ENCODE measurements at places on chromosomes 6 and 20.
A peak's percentile ranks its signal among the peaks of the same experiment; 100 is the strongest.

DNA sequence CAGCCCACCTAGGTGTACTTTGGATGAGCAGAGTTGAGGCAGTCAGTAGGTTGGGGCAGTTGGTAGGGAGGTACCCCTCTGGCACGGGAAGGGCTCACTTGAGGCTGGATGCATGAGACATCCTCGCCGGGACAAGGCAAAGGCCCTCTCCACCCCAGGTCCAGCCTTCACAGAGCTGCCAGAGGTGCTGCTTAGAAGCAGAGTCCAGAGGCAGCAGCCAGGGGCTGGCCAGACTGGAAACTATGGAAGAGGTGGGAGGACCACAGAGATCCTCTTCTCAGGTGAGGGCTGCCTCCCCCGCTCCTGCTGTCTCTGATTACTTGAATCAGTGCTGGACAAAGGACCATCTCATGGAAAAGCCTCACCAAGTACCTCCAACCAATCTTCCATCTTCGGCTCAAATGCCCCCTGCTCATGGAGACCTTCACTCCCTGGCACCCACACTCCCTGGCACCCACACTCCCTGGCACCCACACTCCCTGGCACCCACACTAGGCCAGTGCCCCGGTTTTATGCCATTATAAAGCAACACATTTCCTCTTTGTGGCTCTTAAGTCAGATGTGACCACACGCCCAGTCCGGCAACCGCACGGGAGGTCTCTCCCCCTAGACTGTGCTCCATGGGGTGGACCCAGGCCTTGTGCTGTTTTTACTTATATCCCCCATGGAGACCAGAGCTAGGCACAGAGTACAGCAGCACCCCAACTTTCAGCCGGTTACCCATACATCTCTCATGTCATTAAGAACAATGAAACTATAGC is 100.1 kb downstream of the YTHDF1 start:
- DNase-seq: no peak

- DNase-seq: no peak
These were observed 46.2 kb upstream of the CEP85L start for GRCh38 chr6:118697554-118697953.

DNA sequence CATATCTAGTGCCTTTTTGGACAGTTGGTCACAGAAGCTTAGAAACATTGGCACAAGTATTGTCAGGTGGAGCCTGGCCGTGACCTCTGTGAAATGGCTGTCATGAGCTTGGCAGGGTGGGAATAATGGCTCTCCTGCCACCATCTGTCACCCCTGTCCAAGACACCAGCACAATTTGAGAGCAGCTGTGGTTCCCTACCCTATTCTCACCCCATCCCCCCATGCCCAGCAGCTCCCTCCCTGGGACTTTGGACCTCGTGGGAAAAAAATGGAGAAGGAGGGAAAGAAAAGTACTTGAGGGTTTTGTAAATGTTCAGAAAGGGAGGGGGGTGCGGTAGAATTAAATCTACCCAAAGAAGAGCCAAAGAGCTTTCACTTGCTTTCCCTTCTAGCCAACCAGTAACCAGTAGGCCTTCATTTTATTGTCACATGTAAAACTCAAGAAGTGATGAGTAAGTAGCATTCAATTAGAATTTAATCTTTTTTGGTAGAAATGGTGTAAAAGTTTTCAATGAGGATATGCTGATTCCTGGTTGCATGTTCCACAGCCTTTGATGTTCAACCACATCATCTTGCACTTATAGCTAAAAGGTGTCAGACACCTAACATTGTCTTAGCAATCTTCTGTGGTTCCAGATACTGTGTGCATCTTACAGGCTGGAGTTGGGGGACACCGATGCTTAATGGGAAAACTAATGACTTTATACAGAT is 263.5 kb upstream of the TAB2 start:
- DNase-seq: no peak

- DNase-seq: no peak
These were observed 55.7 kb downstream of the TAF4 start for GRCh38 chr20:62009869-62010445.

DNA sequence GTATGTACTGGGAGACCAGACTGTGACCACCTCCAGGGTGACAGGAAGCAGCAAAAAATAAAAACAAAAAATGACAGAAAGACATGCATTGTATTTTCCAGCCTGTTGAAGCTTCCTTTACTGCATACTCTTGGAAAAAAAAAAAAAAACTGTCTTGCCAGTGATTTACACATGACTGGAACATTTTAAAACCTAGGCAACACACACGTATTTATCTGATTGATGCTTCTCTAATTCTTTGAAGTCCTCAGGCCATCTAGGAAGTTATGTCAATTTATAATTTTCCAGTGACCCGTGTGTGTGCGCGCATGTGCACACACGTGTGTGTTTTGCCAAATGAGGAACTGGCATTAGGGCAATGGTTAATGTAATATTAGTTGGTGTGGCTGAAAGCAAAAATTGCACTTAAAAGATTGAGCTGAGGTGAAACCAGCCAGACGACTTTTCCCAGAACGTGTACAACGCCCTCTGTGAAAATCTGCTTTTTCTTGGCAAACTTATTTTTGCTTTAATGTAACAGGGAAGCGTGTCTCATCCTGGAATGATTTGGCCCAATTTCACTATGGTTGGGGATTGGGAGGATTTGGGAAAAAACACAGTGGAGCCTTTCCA is 315.2 kb downstream of the TFAP2A start:
- no peak for DNase-seq

DNA sequence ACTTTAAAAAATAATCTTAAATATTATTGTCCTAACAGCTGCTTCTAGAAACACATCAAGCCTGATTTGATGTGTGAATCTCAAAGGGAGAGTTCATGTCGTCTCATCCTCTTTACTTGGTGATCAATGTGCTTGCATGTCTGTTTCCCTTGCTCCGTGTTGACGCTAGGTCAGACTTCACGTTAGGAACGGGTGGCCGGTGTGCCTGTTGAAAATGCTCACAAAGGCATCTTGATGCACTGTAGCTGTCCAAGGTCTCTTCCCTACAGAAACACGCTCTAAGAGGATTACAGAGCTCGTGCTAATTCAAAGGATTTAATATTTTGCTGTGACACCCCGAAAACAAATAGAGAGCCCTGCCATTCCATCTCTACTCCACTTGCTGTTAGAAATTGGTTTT is 84.6 kb downstream of the ID4 start:
- DNase-seq: no peak

DNA sequence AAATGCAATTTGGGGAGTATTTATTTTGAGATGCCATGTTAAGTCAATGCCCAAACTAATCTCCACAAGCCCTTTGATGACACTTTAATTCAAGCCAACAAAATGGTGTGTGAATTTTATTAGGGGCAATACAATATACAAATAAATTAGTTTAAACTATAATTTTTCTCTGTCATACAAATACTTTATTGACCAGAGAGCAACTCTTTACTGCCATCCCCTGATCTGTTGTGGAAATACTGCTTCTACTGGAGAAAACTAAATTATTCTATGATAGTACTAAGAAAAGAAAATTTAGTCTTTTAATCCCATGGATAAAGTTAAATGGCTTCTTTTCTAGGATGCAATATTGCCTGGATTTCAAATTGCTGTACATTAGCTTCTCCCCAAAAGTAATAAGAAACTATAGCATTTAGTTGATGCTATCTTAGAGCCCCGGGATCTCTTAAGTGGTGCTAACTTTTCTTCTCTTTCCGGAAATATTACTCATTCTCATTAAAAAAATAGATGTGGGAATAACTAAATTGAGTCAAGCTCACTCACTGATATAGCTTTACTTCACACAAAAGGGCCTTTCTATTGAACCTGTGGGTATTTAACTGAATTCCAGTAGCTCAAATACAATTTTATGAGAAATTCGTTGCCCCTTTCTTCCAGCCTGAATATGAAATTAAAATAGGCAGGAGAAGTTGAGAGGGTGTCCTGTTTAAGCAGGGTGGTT is 49.2 kb downstream of the SMPDL3A start:
- DNase-seq: no peak

DNA sequence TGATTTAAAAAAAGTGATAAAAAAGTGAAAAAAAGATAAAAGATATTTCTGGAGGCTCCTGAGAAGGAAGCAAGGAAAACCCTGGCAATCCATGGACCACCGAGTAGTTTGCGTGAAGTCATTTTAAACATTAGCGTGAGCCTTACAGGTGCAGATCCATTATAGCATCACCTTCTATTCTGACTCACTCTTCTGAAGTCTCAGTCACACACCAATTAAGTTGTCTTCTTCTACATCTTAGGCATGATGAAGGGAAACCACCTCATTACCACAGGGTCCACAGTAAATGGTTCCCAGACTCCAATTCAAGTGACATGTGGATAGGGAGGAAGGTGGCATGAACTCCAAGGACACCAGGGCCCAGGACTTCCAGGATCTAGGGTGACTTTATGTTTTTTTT is 99.1 kb downstream of the GJA10 start:
- no peak for DNase-seq

GRCh38 chr6:156583083-156583482 is 194.1 kb upstream of the ARID1B start:
- DNase-seq: no peak

DNA sequence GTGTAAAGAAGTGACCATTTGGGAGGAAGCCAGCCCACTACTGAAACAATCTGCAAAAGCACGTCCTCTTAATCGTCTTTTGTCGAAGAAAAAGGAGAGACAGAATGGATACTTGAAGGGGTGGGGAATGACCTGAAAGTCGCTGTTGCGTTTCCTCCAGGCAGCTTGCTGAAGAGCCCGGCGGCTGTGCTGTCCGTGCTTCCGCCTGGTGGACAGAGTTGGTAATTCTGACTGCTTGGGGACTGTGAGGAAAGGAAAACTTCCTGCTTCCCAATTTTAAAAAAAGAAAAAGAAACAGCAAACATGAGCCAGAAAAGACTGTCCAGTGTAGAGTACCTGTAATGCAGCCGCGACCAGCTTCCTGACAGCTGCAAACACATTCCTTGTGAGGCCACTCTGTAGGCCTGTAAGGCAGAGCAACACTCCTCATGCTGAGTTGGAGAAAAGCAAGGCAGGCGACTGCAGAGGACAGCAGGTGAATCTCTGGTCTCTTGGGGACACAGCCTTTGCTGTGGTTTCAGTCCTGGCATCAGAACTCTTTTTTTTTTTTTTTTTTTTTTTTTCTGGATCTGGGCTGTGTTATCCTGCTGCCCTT is 251.1 kb upstream of the TBX18 start:
- DNase-seq: no peak

DNA sequence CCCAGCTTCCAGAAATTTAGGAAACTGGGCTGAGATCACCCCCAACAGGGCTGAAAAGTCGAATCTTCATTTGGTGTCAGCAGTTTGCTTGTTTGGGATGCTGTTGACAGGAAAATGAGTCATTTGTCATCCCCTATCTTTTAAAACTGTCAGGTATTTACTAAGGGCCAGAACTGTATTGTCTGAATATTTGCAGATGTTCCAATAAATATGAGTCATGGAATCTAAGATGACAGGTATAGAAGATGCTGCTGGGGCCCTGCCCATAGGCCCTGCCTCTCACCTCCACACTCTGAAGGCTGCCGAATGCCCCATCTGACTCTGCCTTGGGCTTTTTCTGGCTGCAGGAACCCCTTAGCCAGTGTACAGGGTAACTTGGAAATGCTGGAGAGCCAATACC is 3.9 kb downstream of the ETV7 start:
- no peak for DNase-seq

- DNase-seq: no peak
These were observed 106.8 kb downstream of the GJA10 start for GRCh38 chr6:90000864-90001731.

GRCh38 chr6:37675100-37675499 is 22.6 kb downstream of the MDGA1 start:
- no peak for DNase-seq

- no peak for DNase-seq
These were observed 12.1 kb downstream of the ZDHHC14 start for GRCh38 chr6:157392927-157393668.

GRCh38 chr6:93343476-93343875 is 75.9 kb downstream of the EPHA7 start:
- no peak for DNase-seq

GRCh38 chr20:12016291-12016690 is 98.6 kb downstream of the BTBD3 start:
- DNase-seq: no peak

- no peak for DNase-seq
These were observed 7.5 kb upstream of the APCDD1L start for GRCh38 chr20:58522666-58523065.

DNA sequence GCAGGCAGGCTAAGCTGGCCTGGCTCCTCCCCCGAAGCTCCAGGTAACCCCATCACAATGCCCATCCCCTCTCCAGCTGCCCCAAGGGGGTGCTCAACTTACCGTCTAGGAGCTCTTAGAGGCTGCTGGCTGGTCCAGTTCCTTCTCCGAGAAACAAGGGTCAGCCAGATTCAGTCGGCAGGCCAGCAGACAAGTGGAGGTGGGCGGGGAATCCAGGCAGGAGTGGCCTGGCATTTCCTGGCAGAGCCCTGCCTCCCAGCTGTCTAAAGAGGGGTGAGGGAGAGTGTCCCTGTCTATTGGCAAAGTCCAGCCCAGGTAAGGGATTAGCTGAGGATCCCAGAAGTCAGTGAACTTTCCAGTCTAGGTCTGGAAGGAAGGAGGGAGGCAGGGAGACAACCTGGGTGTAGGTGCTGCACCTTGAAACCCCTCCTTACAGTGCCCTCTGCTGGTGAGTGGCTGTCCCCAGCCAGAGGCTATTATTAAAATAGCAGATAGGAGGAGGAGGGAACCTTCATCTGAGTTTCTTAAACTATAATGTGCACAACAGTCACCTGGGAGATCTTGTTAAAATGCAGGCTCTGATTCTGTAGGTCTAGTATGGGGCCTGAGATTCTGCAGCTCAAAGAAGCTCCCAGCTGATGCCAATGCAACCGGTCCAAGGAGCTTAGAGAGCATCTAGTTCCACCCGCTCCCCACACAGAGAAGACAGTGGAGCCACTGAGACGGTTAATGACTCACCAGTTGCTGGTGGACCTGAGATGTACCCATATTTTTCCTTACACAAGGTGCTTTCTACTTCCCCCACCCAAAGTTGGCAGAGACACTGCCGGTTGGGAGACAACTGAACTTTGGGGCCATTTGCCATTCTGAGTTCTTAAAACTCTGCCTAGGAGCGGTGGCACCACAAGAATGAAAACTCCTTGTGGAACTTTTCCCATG is at the start of gene UNC5CL:
Gene UNC5CL, minus strand, starts transcription at position 162 of the 939 bp plus-strand sequence. CDS start 4,147 bp downstream, outside the sequence.
- peak; percentile 27 for DNase-seq

- no peak for DNase-seq
These were observed 52.2 kb upstream of the FAM83C start for GRCh38 chr20:35344354-35344837.

DNA sequence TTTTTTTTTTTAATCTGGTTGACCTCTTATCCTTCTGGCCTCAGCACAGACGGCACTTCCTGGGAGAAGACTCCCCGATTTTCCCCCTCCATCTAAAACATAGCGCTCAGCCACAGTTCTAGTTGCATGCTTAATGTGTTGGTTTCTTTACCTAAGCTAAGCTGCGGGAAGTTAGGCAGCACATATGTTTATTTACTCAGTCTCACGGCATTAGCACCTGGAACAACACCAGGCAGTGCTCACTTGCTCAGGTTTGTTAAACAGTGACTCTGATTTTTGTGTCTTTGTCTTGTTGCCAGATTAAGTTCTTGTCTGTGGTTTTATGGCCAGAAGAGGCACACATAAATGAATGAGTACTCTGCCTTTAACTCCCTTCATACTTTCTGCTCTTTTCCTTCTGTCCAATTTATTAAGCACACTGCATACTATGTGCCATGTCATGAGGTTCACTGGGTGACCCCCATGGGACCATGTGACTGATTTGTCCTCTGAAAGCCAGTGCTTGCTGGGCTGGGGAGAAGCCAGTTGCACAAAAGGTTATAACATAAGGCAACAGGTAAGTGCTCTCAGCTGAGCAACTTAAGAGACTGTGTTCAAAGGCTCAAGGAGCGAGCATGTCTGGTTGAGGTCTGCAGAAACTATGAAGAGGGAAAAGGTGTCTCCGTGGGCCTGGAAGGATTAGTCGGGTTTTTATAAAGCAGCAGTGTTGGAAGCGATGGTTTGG is 93.6 kb downstream of the RPP40 start:
- DNase-seq: no peak
